ENCODE measurements at places on chromosomes 3 and 15. TPM values are rescaled to one million over a fixed set of nuclear protein-coding genes. Genes with fewer than 3 reads are reported as not detected.

DNA sequence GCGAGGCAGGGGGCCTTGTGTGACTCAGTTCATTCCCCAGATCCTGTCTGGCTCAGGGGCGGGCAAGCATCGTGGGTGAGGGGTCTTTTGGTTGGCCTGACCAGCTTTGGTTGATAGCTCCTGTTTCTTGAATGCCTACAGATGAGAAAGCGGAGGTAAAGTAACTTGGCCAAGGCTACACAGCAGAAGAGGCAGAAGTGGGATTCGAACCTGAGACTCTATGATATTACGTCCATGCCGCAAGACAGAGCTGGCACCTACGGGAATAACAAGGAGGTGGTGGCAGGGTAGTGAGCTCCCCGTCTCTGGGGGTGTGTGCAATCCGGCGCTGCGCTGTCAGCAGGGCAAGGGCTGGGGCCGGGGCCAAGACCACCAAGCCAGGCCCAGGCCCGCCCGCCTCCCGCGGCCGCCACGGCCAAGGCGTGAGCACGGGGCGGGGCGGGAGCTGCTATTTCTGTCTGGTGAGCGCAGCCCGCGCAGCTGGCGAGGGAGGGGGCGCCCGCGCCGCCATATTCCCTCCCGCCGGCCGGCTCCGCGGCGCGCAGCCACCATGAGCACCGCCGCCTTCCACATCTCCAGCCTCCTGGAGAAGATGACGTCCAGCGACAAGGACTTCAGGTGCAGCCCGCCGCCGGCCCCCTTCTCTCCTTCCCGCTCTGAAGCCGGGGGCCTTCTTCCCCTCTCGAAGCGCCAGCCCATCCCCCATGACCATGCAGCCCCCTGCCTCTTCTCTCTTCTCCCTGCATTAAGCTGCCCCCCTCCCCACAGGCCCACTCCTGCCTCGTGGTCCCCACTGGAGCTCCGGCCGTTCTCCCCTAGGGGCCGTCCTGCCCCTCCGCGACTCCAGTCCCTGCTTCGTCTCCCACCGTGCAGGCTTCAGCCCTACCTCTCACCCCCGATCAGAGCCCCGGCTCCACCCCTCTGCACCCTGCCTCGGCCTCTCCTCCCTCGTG, at the start of gene CAND2:
TSS of gene CAND2 (plus strand) at position 510 of the 953 bp plus-strand sequence. CDS start at position 551, 41 bp downstream.
- peak; percentile 51 for DNase-seq

EPHA6 gene
- 2.4 TPM for total RNA-seq

- no peak for DNase-seq
These were observed 41.7 kb downstream of the RASGRP1 start for GRCh38 chr15:38522922-38523321.

SKOR1 gene
- total RNA-seq: 0.43 TPM

DNA sequence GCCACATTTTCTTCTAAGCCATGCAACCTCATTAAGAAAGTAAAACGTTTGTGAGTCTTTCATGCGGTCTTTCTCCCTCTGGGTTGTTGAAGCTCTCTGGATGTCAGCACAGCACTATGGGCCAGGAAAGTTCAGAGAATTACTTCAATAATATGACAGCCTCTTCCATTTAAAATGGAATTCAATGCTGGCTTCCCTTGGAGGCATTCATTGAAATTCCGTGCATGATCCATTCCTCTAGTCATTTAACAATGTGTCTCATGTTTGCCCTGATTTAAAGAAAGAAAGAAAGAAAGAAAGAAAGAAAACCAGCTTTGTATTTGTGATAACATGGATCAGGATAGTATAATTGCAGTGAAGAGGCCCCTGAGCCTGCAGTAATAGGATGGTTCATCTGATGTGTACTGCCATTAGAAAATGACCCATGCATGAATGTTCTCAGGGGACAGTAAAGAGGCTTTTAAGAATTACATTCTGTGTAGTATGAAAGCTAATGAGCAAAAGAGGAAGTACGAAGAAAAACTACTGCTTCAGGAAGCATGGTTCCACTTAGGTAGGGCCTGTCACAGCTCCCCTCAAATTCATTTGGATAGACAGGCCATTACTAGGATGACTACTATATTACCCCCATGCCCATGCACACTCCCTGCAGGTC, 146.0 kb downstream of the ARPP21 start:
- no peak for DNase-seq

DNA sequence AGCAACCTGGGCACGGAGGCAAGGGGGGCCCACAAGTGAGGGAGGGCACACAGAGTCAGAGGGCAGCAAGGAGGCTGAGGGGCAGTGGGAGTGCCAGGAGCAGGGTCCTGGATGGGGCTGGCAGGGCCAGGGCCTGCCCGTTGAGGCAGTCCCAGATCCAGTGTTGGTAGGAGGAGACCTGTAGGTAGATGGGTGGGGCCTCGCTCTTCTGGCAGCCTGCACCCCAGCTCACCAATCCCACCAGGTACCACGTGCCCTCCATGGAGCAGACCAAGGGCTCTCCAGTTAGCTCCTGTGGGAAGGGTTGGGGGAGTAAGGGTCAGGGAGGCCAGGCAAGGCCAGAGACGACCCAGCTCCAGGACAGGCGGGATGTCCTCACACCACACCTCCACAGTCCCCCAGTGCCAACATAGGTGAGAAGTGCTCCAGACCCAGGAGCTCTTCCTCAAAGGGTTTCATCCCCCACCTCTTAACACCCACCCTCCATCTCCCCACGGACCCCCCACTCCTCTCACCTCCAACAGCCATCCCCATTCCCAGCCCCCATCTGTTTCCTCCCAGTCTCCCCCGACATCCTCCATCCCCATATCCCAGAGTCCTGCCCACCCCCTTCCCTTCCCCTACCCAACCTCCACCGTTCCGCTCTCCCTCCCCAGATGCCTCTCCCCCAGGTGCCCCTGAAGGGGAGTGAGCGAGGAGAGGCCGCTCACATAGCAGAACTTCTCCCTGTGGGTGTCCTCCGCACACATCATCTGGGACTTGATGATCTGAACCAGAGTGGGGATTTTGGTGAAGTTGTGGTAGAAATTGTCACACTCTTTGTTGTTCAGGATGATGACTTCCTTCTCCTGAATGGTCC, 5.2 kb downstream of the PRSS50 start:
- DNase-seq: no peak

DNA sequence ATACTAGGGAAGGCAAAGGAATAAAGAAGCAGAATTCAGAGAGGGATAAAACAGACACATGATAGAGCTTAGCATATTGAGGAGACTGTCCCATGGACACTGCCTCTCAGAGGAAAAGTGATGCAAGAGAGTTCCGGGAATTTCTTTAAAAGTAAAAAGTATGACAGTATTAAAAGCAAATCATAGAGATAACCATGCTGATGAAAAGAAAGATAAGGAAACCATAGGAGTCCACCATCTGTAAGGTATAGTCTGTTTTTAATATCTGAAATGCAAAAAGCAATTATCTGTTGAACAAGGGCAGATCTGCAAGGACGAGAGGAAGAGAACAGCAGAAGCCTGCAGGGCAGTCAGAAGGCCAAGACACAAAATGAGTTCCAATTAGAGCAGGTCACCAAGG, 495.9 kb upstream of the GOLIM4 start:
- no peak for DNase-seq

- DNase-seq: no peak
These were observed 141.4 kb downstream of the RBPMS2 start for GRCh38 chr15:64634027-64634426.

DNA sequence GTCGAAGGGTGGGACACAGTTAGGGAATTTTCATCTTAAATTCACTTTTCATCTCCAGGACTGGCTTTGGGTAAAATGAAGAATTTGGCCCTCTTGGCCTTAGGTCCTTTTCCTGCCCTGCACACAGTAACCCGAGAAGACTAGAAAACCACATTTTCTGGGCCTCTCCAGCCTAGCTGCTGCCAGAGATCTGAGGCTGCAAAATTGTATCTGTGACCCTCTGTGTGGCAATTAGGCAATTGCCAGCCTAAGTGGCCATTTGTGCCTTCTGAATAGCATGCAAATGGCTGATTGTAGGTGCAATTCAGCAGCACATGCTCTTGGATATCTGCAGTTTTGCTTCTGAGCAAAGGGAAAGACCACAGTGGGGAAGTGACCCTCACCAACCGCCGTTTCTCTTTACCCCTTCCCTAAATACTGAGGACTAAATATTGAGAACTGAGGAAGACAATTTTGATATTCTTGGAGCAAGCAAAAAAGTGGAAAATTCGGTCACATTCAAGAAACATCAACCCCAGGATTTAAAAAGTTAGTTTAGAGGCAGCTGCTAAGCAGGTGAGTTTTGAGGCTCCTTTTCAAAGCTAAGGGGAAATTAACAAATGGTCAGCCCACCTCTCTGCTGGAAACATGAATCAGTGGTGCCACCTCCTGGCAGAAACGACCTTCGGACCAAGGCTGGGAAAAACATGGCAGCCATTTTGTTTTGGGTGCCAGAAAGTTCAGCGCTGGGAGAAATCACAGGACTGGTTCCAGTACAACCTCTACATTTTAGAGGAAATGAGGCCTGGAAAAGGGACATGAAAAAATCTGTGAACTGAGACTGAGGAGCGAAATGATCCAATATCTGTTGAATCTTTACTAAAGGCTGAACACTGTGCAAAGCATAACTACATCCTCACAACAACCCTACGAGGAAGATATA, 56.6 kb upstream of the PRTG start:
- peak; percentile 31 for DNase-seq

DNA sequence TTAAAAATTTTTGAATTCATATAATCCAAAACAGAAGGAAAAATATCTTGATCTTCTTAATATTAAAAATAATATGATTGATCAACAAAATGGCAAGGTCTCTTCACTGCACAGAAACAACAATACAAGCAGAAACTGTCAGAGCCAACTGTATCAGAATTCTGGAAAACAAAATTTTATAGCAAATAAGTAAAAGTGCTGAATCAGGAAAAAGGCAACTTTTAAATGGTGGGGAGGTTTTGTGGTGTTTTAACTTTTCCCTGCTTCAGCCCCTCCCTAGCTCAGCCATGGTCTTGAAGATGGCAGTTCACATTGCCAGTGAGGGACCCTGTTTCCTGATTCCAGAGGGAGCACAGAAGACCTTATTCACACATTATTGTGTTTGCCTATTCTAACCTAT, 37.6 kb downstream of the SPESP1 start:
- DNase-seq: no peak

- no peak for DNase-seq
These were observed 39.9 kb upstream of the TBL1XR1 start for GRCh38 chr3:177237206-177237605.

CDHR4 gene
- total RNA-seq: 0.09 TPM

GRCh38 chr3:125401402-125401801, 26.3 kb upstream of the ZNF148 start:
- DNase-seq: no peak

DNA sequence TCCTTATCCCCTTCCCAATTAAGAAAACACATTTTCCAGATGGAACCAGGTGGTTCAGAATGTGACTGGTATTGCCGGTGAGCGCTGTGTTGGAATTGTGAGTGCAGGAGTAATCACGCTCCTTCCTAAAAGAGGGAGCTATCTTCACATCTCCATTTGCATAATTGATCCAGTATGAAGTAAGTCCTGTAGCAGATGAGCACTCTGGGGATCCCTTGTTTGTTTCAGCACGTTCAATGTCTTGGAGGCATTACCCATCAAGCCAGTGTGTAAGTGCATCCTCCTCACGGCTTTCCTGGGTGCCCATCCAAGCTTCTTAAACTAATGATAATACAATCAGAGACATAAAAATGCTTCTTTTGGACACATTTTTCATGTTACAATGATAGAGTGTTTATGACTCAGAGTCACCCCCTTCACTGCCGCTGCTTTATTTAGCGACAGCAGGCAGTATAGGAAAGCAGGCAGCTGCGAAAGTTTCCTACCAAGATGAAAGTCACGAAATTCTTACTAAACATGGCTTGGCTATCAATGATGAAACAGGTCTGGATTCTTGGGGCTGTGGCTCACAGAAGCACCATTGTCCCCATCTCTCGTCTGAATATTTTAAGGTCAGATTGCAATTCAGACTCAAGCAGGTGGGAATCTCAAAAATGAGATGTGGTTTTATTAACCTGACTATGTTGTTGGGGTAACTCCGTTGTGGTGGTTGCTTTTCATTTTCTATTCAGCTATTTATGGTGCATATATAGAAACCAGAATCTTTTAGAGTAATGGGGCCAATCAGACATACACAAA, 346.3 kb upstream of the MDFIC2 start:
- DNase-seq: no peak

CD96 gene
- total RNA-seq: 7.5 TPM

DNA sequence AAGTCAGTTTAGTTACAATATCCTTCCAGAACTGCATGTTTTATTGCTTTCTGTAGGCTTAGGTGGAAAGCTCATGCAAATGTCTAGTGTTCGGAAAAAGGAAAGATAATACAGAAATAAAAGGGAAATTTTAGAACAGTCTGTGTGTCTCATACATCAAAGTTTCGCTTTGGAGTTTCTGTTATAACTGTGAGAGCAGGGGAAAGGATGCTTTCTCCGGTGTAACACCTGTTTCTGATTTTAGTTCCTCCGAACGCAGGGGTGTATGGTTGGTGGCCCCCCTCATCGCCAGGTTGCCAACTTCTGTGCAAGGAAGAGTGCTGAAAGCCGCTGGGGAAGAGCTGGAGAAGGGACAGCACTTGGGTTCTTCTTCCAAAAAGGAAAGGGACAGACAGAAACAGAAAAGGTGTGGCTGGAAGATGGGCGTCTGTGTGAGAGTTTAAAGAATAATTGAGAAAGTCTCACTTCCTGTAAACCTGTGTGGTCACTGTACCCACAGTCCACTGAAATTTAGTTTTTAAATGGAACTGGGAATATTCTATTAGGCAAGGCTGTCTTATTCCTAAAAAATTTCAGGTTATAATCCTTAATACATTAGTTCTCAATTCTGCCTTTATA, 6.7 kb downstream of the P2RY12 start:
- no peak for DNase-seq

DNA sequence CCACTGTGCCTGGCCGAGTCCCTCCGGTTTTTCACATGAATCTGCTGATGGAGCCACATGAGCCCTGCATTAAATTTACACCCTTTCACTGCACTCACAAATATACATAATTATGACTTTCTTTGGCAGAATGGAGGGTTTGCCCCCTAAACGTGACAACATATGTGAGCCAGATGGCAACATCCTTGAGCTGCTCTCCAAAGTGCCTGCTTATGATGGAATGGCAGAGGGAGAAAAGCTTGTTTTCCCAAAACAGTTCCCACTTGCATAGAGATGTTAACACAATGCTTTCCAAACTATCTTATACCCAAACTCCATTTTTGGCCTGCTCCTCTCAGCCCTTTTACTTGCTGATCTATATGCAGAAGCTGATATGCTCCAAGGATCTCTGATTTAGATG, 54.9 kb downstream of the ABCC5 start:
- no peak for DNase-seq

SNX22 gene
- 1.0 TPM for total RNA-seq

DNA sequence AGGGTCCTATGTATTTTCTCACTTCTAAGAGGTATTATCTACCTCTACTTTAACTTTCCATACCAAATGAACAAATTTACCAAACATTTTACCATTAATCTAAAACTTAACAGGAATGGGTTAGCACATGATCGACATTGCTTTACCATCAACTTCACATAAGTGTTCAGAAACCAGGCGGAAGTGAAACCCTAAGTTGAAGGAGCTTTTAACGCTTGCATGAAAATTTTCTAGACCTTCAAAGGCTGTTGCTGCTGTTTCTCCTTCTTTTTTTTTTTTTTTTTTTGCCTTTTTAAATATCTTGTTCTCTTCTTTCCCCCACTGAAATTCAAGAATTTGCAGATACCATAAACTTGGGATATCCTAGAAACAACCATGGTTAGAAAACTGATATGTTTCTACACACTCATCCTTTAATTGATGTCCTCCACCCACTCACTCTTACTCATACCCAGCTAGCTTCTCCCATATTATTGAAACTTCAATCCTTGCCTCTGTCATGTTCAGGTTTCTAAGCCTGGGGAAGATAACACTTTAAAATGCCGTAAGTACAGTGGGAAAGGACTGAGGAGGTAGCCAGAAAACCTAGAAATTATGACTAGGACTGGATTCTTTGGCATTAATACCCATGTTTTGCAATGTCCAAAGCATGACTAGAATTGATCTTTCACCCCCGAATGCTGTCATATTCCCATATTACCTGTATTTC, 24.7 kb downstream of the MYO5A start:
- DNase-seq: no peak

GOLGA8A gene
- 47.3 TPM for total RNA-seq

All from mucosa of gallbladder (tissue), 1 donor.